ENCODE measurements at places on chromosomes 4 and X.

- DNase-seq = no peak
Measured at GRCh38 chr4:53928825-53929224, 135.6 kb downstream of the CHIC2 start.

GRCh38 chr4:41214825-41215146 lies 444 bp upstream of the APBB2 start:
- no peak for DNase-seq

DNA sequence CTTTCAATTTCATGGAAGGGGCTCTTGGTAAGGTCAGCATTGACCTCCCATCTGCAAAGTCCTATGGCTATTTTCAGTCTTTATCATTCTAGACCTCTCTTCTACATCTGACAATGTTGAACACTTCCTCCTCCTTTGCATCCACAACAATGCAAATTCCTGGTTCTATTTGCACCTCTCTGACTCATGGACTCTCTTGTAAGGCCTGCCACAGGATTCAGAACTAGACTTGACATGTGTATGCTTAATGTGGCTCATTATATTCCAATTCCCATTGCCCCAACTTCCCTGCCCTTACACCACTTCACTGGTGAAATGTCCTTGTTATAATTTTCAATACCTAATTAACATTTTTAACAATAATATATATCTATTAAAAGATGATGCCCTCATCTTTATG lies 314.3 kb upstream of the FGF13 start:
- no peak for DNase-seq

DNA sequence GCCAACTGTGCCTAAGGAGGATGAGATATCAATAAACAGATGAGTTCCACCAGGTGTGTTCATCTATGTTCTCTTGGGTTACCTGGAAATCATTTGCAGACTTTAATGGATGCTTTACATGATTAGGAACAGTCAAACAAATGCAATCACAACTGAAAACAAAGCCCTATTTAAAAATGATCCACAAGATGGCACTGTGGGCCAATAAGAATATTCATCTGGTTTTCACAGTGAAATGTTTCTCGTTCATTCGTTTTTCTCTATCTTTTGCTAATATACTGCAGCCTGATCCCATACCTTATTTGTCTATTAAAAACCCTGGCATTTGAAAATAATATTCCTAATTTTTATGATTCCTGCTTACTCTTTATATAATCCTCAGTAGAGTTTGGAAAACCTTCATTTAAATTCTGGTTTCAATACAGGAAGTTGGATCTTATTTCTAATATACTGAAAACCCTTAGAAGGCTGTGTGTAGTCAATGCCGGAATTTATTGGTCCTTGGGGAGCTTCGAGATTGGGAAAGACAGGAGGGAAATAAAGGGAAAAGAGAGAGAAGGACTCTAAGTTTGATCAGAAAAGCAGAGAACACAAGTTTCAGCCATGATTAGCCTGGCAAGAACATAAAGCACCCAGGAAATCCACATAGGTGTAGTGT lies 63.8 kb upstream of the TAPT1 start:
- DNase-seq = no peak

GRCh38 chr4:12105519-12105918 lies 676.8 kb upstream of the HS3ST1 start:
- DNase-seq = no peak

- no peak for DNase-seq
Measured at GRCh38 chr4:56372774-56373173, 14.5 kb downstream of the AASDH start.

- DNase-seq = peak; percentile 77
Measured at GRCh38 chr4:6591313-6591712, 16.3 kb downstream of the MAN2B2 start.

DNA sequence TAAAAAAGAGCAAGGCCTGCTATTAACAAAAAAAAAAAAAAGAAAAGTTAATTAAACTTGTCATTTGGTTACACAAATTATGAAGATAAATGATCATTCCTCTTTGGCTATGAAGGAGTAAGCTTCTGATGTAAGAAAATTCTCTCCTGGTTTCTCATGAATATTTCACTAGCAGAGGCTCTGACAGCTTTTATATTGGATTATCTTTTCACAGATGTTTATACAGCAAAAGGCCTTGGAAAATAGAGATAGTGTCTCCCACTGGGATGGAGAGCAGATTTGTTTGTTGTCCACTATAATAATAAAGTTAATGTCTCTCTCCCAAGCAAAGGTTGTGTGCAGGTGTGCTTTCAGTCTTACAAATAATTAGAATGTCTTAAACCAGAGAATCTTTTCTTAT lies 40.7 kb upstream of the PDGFC start:
- no peak for DNase-seq

DNA sequence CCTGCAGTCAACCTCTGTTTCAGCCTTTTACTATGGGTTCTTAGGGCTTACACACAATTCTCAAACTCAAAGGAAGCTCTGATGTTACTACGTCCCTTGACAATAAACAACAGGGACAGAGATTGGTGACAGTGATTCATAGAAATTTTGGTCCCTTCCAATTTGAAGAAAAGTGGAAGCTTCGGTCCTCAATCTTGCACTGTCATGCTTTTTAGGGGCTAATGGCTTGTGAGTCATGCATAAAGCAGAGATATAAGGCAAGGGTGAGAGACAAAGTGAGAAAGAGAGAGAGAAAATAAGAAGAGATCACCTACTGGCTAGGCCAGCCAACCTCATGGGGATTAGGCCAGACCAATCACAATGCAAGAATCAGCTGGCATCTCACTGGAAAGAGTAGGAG lies 63.2 kb upstream of the STARD8 start:
- no peak for DNase-seq

GRCh38 chrX:71225676-71226075 lies 2.7 kb downstream of the GJB1 start:
- no peak for DNase-seq

- no peak for DNase-seq
Measured at GRCh38 chrX:153339662-153340061, 5.7 kb downstream of the ZNF275 start.

DNA sequence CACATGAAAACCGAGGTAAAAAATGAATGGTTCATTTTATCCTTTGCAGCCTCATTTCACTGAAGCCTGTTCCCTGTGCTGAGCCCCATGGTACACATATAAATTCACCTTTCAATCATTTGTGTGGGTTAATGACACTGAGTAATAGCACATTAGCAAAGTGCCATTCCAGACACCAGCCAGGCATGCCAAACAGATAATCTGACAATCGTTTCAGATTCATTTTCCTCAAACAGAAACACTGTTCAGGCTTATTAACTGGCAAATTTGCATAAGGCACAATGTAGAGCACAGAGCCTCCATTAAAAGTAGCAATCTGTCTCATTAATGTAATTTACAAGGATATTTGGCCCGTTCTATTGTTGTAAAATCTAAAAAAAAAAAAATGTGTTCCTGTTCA lies 76.2 kb downstream of the UNC5C start:
- no peak for DNase-seq

- no peak for DNase-seq
Measured at GRCh38 chr4:142474398-142475087, 371.6 kb downstream of the INPP4B start.

- DNase-seq = no peak
Measured at GRCh38 chr4:48653217-48654014, 126.7 kb downstream of the FRYL start.

DNA sequence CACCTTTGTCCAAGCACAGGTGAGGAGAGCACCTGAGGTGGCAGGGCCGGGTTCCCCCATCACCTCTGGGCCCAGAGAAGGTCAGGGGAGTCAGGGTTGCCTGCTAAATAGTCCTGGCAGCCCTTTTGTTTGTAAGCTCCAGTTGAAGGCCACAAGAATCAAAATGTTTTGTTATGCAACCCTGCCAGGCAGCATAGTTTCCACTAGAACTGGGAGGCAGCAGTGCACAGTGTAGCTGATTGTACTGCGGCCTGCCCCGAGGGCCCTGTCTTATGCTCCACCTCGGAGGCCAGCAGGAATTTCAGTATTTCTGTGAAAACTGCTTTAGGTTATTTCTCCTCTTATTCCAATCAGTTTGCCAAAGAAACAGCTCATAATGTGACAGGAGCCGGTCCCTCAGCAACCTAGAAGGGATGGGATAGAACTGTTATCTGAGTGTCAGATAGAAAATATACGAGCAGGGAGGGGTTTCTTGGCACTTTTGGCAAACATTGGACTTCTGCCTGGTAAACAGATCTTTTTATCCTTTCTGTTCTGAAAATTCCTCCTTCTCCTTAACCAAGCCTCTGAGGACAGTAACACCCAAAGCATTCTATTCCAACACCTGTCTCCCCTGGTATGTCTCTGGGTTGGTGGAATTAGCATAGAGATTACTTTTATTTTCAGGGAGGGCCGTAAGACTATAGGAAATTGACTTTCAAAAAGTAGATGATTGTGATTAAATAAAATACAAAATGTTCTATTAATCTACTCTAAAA lies 93.6 kb downstream of the LNX1 start:
- DNase-seq = no peak

DNA sequence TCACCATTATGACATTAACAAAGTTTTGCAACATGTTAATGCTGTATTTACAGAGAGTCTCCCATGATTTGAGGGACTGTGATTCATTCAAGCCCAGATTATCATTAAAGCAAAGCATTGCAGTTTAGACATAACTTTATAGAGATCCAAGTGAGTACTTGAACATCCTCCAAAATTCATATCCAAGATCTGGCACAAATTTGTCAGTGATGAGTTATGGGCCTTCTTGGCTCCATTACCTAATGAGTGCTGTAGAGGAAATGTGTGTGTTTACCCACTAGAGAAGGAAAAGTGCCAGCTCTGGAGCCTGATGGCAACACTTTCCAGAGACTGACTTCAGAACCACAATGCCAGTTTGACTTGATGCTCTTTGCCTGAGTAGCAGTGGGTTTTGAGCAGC lies 432.3 kb downstream of the GALNTL6 start:
- no peak for DNase-seq

DNA sequence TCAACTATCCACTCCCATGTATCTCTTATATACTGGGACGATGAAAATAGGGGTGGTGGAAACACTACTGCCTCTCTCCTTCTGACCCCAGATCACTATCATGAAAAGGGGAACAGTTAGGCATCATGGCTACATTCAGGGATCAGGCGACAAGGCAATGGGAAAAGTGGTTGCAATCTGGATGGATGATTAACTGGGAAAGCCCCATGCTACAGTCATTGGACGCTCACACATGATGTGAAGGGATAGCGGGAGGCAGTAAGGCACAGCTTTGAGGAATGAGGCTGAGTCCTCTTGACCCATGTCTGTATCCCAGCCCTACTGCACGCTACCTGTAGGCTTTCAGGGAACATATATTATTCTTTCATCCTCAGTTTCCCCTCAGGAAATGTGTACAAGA lies 10.2 kb downstream of the GASK1B start:
- DNase-seq = no peak

Data from NCI-H1436 (cell line).